ENCODE measurements at places on chromosomes 1 and 21. TPM values are rescaled to one million over a fixed set of nuclear protein-coding genes. Genes with fewer than 3 reads are reported as not detected.

Gene IFI16
- 308 TPM for total RNA-seq

GRCh38 chr1:65265651-65266351 lies 43.5 kb upstream of the DNAJC6 start:
- DNase-seq, result peak; percentile 49

Gene LYPD8
- total RNA-seq, result not detected

Gene CLCA1
- total RNA-seq, result not detected

Gene IL10RB
- 22.8 TPM for total RNA-seq
